ENCODE measurements at places on chromosomes 7 and 10. TPM values are rescaled to one million over a fixed set of nuclear protein-coding genes. Genes with fewer than 3 reads are reported as not detected.

DNA sequence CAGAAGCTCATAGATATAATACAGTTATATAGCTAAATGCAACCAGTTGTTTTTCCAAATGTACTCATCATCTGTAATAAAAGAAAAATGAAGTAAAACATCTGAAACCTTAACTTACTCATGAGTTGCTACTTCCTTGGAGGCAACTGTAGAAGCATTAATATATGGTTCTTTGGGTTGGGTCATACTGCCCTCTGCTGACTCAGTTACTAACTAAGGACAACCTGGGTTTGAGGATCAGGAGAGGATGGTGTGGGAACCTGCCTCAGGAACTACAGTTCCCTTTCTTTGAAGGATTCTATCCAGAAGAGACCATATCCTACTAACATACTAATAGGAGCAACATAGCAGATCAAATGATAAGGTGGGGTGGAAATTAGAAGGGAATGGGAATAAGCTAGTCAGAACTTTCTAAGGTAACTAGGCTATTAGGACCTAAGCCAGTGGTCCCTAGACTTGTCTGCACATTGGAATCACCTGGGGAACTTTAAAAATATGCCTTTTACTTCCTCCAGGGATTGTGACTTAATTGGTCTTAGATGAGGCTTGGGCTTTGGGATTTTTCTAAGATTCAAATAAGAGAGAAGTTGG lies 20.7 kb downstream of the COX15 start:
- DNase-seq, result peak; percentile 65

GRCh38 chr7:77561352-77561751 lies 24.3 kb downstream of the PTPN12 start:
- DNase-seq, result no peak

DNA sequence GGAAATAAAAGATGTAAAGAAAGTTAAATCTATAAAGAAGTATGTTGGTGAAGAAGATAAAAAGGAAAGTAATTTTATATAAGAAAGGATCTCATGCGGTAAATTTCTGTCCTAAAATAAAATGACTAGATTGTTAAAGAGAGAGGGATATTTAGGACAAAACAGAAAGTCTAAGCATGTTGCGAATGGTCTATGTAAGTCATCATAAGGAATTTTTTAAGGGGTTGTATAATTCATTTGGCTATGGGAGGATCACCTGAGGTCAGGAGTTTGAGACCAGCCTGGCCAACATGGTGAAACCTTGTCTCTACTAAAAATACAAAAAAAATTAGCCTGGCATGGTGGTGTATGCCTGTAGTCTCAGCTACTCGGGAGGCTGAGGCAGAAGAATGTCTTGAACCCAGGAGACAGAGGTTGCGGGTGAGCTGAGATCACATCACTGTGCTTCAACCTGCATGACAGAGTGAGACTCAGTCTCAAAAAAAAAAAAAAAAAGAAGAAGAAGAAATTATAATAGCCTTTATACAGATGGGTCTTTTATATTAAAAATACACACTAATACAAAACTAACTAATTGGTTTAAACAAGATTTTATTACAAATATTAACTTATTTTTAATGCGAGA lies 294.3 kb downstream of the MAGI2 start:
- no peak for DNase-seq

GRCh38 chr7:70387217-70387616 lies 744.7 kb upstream of the GALNT17 start:
- DNase-seq, result no peak

GRCh38 chr7:80392229-80393169 lies 119.4 kb downstream of the GNAT3 start:
- DNase-seq, result no peak

GRCh38 chr10:75344170-75344569 lies 57.4 kb downstream of the ZNF503 start:
- no peak for DNase-seq

GRCh38 chr10:1163204-1163660 lies 107.0 kb downstream of the WDR37 start:
- DNase-seq, result no peak

GRCh38 chr10:50585921-50586739 lies 37.6 kb downstream of the SGMS1 start:
- no peak for DNase-seq

- DNase-seq, result peak; percentile 7
Measured at GRCh38 chr10:306007-306674, 170.9 kb downstream of the ZMYND11 start.

DNA sequence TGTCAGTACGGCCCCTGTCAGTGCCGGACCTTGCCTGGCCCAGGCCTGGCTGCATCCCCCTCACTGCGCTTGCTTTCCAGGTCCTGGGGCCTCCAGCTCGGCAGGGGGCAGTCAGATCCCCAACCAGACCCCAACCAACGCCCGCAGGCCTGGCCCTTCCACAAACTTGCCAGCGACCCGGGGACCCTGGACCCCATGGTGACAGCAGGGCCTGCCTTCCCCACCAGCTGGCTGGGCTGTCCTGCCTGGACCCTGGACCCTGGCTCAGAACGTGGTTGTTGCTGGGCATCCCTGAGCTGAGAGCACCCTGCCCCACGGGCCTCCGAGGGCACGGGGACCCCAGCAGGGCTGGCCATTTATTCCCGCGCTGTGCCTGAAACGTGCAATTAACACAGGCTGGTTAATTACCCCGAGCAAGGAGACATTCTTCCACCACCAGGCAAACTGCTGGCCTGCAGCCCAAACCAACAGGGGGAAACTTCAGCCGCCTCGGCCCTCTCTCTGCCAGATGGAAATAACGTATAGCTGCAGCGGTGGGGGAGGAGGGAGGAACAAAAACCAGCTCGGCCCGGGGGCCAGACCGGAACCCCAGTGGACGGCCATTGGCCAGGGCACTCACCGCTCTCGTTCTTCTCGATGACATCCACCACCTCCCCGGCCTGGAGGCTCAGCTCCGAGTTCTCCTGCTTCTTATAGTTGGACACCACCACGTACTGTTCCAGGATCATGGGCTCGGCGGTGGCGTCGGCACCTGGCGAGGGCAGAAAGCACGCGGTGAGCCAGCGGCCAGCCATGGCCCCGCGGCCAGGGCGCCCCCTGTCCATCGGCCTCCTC lies 167.1 kb downstream of the NEURL1 start:
- DNase-seq, result no peak

DNA sequence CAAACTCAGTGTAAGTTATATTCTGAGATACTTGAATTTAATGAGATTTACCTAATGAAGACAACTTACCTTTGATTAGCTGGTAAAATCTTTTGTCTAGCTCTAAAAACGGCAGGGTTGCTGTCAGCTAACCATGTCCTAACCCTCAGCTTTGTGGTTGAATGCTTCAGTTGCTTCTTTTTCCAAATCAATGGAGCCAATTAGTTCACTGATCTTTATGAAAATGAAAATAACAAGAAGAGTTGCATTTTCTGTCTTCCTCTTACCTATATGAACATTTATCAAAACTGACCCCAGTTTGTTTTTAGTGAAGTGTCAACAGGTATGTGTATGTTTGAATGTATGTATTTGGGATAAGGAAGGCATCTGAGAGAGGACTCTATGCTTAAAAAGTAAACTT lies 253.1 kb upstream of the MTPN start:
- DNase-seq, result no peak

- no peak for DNase-seq
Measured at GRCh38 chr10:85604884-85605283, 761.7 kb downstream of the GRID1 start.

DNA sequence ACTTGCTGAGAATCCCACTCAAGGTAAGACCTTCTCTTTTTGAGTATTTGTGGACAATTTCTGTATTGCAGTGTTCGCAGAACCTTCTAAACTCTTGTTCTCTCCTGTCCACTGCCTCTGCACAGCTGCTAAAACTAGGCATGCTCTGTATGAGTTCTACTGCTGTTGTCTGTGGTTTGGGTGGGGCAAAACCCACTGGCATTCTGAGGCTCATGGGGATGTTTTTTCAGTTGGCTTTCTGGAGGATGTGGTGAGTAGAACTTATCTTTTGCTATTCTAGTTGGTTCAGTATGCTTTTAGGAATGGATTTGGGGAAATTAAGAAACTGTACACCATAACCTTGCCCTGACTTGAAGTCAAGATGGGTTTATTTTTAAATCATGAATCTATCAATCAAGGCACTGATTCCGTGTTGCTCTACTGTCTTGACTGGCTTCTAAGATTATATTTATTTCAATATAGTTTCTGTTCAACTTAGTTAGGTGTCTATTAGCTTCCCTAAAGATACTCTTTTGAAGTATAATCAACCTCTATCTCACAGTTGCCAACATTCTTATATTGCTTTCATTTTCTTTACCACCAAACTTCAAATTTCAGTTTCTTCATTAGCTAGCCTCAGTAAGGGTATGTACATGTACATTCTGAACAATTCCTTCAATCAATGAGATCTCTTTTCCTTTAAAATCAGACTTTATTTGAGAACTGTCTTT lies 25.0 kb upstream of the C1GALT1 start:
- no peak for DNase-seq

DNA sequence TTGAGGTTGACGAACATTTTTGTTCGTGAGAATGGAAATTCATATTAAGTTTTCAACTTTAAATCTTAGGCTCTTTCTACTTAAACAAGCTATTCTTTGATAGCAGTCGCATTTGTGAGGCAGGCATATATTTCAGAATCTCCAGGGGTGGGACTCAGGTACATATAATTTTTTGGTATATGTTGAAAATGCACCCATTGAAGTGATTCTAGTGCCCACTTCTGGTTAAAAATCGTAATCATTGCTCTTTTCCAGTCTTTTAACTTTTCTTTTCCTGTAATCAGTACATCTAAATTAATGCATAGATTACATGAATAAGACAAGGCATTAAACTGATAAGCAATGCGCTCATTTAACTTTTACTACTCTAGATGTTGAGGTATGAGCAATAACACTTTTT lies 67.8 kb downstream of the ZNRF2 start:
- DNase-seq, result no peak

DNA sequence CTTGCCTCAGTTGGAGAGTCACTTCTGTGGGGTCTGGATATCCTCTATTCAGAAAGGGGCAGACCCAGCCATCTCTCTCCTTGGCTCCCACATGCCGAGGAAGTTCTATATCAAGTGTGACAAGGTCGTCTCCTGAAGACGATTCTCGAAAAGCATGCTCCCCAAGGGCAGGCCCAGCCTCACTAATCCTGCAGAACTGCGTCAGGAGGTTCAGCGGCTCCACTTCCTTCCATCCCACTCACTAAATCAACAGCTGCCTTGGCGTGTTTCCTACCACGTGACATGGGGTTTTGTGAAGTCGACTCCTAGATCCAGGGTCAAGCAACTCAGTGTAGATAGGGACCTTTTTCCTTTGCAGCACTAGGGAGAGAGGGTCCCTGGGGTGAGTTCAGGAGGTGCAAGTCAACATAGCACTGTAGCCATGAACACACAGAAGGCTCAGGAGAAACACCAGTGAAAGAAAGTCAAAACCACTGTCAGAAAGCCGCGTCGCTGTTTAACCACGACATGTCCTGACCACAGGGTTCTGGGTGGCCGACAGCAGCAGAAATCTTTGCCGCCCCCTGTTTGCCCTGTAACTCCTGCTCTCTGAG lies 156.4 kb downstream of the PRPF18 start:
- DNase-seq, result peak; percentile 9

DNA sequence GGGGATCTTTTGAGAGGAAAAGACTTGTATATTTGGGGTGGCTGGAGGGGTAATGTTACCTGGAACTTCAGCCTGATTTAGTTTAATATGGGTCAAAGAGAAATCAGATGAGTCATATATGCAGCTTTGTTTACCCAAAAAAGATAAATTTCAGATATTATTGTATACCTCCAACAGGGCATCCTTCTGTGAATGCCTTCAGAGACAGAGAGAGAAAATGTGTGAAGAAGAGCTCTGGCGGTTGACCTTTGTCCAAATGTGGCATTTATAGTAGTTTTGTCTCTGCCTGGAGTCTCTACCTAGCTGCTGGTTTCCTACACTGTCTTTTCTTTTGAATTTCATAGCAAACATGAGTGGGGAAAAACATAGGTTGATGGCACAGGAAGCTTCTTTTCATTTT lies 21.6 kb downstream of the LRMDA start:
- DNase-seq, result no peak

PRKRIP1 gene
- total RNA-seq, result 8.0 TPM

PPIF gene
- total RNA-seq, result 22.1 TPM

SPDYE8 gene
- total RNA-seq, result not detected

ANXA8L1 gene
- total RNA-seq, result not detected

TAC1 gene
- total RNA-seq, result not detected

All from dermis microvascular lymphatic vessel endothelial cell (primary cell).